ENCODE measurements at places on chromosomes 7 and 10. TPM values are rescaled to one million over a fixed set of nuclear protein-coding genes. Genes with fewer than 3 reads are reported as not detected.

Gene GSTO2
- total RNA-seq: 11.7 TPM

DNA sequence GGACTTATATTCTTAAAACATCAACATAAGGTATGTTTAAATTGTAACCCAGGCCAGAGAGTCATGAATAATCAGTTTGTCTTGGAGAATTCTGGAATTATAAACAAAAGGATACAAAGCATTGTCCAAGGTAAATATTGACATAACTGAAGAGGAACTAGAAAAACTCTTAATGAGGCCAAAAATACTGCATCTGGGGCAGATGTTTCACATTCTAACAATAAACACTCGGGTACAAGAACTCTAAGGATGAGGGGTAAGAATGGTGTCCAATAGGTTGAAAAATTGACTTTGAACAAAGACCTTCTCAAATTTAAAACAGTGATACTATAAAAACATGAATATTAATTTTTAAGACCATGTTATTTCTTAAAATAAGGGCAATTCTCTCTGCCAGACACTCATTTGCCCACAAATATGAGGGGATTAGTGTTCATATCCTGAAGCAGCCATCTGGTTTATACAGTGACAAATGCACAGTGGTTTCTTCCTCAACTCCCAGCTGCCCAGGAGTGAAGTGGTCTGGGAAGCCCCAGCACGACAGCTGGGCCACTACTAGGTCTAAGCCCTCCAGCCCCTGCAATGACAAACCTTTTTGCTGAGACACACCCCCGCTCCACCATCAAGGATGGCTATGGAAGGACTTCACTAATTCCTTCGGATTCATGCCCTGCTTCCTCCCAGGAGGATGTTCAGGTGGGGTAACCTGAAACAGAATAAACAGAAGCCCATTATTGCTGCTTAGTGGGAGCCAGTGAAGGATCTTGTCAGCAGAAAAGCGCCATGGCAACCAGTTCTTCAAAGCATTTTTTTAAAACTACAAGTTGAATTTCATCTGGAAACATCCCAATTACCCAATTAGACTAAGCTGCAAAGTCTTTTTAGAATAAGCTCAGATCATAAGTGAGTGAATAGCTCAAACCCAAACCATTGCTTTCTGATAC lies 107.5 kb upstream of the ARID5B start:
- H3K36me3 ChIP-seq: no peaks in the 10 kb centered on the region
- H3K27ac ChIP-seq: no peak overlapping the region
- H3K4me1 ChIP-seq: peaks cover 16% of the 10 kb centered on the region
- no peak overlapping the region for H3K4me3 ChIP-seq
- H3K27me3 ChIP-seq: no peaks in the 10 kb centered on the region

DNA sequence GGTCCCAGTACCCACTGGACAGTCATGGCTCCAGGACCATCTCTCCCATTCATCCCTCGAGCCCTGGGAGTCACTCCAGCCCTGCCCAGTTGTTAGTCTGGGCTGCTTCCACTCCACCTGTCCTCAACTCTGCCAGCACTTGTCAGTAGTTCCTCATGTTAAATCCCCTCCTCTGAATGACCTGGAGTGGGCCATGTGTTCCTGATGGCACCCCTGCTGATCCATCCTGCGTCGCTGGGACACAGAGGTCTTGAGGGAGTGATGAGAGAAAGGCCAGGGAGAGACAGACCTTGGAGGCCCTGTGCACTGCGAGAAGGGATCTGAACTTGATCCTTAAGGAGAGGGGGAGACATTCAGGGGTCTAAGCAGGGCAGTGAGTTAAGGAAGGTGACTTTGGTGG lies 174.9 kb downstream of the GRID1 start:
- H3K27ac ChIP-seq: no peak overlapping the region
- H3K4me3 ChIP-seq: no peak overlapping the region
- DNase-seq: no peak
- H3K4me1 ChIP-seq: no peaks in the 10 kb centered on the region
- no peaks in the 10 kb centered on the region for H3K36me3 ChIP-seq
- H3K27me3 ChIP-seq: peaks cover 54% of the 10 kb centered on the region

- H3K27me3 ChIP-seq: peaks cover 11% of the 10 kb centered on the region
- no peak overlapping the region for H3K4me3 ChIP-seq
- H3K36me3 ChIP-seq: no peaks in the 10 kb centered on the region
Measured at GRCh38 chr10:76245951-76246495, 814.6 kb downstream of the LRMDA start.

Gene ST8SIA6
- 1.7 TPM for total RNA-seq

Gene FLNC
- total RNA-seq: 176 TPM

GRCh38 chr10:130737186-130737585 lies 574.3 kb downstream of the TCERG1L start:
- no peak overlapping the region for H3K27ac ChIP-seq
- DNase-seq: no peak
- peaks cover 31% of the 10 kb centered on the region for H3K27me3 ChIP-seq
- H3K36me3 ChIP-seq: no peaks in the 10 kb centered on the region
- H3K4me3 ChIP-seq: no peak overlapping the region
- H3K4me1 ChIP-seq: no peaks in the 10 kb centered on the region
